HFF-Myc (cell line): ENCODE measurements at places on chromosomes 4 and X.

GRCh38 chrX:101232316-101232715 lies 12.7 kb downstream of the DRP2 start:
- no peak for DNase-seq

- DNase-seq: peak; percentile 86
Observed at GRCh38 chr4:137359691-137360315, 172.5 kb downstream of the PCDH18 start.

GRCh38 chr4:99028187-99028586 lies 32.7 kb downstream of the METAP1 start:
- no peak for DNase-seq

- no peak for DNase-seq
Observed at GRCh38 chr4:61407642-61408618, 207.8 kb downstream of the ADGRL3 start.

GRCh38 chr4:114599231-114599902 lies 760 bp downstream of the UGT8 start:
- DNase-seq: no peak

- DNase-seq: no peak
Observed at GRCh38 chr4:30160140-30160539, 560.0 kb upstream of the PCDH7 start.

DNA sequence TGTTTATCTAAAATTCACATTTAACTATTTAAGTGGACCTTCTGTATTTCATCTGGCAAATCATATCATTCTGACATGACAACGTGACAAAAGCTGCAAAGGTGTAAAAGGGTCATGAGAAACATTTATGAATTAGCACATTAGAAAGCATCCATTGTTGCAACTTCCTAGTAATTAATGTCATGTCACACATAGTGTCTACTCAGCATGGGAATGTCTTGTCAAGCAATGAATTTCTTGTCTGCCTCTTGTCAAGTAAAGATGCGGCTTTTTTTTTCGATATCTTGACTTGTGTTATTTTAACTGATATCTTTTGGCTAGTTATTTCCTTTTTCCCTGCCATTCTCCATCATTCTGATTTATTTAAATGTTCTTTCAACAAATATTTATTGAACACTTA lies 463.5 kb upstream of the CXorf51B start:
- DNase-seq: no peak

- no peak for DNase-seq
Observed at GRCh38 chr4:40856840-40857362, 107.1 kb downstream of the NSUN7 start.

- no peak for DNase-seq
Observed at GRCh38 chr4:73437558-73437956, 1.5 kb downstream of the AFP start.

DNA sequence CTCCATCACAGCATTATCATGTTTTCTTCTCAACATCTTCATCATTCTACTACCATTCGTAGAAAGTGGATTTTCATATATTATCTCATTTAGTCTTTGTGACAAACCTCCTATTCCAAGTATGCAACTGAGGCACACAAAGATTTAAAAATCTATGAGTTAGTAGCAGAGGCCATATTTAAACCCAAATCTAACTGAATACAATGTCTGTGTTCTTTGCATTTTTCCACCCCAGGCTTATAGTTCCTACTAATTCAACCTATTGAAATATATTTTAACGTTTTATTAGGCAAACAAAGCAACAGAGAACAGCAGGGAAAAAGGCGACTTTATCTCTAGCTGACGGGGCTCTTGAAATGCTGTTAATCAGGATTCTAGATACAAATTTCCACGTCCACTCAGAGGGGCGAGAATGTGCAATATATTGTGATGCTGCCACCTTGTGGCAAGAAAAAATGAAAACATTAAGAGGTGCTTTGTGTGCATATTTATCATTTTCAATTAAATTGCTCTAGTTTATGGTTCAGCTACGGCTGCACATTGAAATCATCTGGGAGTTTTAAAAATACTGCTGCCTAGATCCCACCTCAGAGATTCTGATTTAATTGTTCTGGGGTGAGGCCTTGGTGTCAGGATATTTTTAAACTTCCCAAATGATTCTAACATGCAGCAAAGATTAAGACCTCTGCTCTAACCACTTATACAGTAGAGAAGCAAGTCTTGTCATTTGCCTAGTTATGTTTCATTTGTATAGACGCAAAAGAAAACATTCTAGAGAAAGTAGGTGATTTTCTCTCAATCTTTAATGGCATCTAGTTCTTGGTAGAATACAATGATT lies 315.9 kb downstream of the MAPK10 start:
- DNase-seq: no peak
